Activated CD4-positive, alpha-beta T cell treated with anti-CD3 and anti-CD28 coated beads for 4 hours (primary cell): ENCODE measurements at places on chromosomes 5 and 9.

DNA sequence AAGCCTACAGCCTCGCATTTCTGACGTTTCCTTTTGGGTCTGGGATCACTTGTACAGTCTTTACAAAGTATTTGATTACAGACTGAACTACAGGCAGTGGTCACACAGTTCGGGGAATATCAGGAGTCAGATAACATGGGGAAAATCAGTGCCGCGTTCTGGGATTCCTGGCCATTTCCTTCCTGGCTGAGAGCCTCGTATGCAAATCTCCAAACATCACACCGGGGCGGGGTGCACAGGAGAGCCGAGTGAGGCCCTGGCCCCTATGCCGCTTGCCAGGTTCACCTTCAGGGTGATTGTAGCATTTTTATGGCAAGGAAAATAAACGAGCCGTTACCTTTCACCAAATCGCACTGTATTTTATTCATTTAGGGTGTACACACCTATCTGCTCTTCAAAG is 29.6 kb upstream of the SLC9A3 start:
- DNase-seq, result no peak

GRCh38 chr9:76897804-76898525 is 7.9 kb downstream of the PRUNE2 start:
- no peak for DNase-seq

DNA sequence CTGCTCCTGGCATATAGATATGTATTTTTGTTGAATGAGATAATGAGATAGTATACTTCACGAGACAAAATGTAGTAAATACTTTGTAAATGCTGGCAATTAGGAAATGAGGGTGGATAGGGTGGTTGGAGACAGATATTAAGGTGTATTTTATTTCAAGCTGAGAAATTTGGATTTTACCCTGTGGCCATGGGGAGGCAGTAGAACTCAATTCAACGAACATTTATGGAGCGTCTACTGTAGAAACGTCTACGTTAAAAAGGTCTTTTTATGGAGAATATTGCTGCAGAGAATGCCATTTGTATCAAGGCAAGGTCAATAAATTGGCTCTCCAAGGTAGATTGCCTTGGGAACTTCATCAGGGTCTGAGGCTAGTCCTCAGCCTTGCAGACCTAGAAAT is 21.5 kb upstream of the RALGPS1 start:
- DNase-seq, result no peak

- DNase-seq, result no peak
These were observed 808.4 kb downstream of the CDH18 start for GRCh38 chr5:19179571-19179970.

GRCh38 chr5:55923177-55923771 is 71.5 kb downstream of the IL6ST start:
- no peak for DNase-seq

GRCh38 chr5:32379421-32379820 is 65.1 kb downstream of the ZFR start:
- DNase-seq, result no peak

DNA sequence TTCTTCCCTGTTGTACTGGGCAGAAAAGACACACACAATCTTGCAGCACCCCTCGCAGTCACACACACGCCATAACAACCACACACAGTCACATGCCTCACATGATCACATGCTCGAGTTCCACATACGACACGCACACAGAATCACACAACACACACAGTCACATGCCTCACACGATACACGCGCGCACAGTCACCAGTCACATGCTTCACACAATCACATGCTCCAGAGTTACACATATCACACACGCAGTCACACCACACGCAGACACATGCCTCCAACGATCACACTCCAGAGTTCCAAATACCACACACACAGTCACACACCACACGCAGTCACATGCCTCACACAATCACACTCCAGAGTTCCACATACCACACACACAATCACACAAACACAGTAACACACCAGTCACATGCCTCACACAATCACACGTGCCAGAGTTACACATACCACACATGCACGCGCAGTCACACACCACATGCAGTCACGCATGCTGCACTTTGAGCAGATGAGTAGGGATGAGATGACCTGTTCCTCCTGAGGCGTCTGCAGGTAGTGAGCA is 49.0 kb upstream of the LRRC14B start:
- no peak for DNase-seq

- no peak for DNase-seq
These were observed 15.6 kb upstream of the SPATA24 start for GRCh38 chr5:139419226-139420192.

- DNase-seq, result no peak
These were observed 253.3 kb downstream of the CTNND2 start for GRCh38 chr5:11650936-11651335.

DNA sequence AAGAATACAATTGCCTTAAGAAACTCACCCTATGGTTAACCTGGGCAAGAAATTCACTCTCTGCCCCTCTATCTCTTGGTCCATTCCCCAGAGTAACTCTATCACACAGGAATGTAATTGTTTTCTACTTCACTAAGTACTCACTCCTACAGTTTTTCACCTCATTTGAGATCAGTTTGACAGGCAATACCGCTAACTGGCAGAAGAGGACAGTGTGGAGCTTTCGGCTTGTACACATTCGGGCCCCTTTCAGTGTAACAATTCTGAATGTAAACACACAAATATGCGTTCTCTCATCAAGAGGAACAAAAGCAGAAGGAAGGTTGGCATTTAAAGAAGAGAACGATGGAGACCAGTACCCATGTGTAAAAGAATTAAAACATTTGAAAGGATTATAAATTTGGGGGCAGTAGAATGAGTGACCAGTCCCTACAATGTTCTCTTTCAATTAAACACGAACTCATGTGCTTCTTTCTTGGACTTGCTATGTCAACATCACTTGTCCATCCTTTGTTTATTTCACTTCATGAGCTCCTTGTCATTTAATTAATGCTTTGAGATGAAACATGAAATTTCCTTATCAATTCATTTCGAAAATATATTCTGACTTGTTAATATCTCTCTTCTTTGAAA is 188.5 kb upstream of the GRAMD2B start:
- DNase-seq, result no peak

DNA sequence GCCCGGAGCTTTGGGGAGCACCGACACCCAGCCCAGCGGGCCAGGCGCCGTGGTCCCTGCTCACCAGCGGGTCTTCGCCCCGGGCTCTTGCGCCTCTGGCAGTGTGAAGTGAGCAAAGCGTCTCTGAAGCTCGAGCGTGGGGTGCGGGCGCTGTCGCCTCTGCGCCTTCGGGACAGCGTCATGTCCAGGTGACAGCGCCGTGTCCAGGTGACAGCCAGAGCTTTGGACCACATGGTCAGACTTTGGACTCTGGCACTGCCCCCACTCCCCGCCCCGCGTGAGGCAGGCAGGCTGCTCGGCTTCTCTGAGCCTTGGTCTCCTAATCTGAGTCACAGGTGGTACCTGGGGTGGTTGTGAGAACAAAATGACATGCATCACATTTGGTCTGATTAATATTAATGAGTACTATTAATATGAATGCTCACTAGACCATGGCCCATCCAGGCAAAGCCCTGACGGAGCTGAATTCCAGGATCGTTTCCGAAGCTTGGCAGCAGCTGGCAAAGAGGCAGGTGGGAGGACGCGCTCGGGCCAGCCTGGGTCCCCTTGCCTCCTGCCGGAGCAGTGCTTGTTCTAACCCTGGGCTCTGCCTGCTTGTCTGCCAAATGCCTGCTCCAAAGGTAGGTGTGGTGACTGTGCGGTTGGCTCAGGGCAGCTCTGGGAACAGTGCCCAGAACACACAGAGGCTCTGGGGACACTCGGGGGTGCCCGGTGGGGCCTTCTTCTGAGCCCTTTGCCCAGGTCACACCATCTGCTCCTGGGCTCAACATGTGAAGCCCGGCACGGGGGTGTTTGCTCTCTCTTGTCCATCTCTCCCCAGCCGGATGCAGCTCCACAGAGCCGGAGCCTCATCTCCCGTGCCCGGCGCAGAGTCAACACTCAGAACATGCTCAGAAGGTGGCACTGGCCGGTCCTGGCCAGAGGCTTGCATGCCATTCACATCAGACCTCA is 157.1 kb downstream of the OLFM1 start:
- no peak for DNase-seq

GRCh38 chr5:130335117-130335516 is 430.9 kb downstream of the CHSY3 start:
- no peak for DNase-seq

DNA sequence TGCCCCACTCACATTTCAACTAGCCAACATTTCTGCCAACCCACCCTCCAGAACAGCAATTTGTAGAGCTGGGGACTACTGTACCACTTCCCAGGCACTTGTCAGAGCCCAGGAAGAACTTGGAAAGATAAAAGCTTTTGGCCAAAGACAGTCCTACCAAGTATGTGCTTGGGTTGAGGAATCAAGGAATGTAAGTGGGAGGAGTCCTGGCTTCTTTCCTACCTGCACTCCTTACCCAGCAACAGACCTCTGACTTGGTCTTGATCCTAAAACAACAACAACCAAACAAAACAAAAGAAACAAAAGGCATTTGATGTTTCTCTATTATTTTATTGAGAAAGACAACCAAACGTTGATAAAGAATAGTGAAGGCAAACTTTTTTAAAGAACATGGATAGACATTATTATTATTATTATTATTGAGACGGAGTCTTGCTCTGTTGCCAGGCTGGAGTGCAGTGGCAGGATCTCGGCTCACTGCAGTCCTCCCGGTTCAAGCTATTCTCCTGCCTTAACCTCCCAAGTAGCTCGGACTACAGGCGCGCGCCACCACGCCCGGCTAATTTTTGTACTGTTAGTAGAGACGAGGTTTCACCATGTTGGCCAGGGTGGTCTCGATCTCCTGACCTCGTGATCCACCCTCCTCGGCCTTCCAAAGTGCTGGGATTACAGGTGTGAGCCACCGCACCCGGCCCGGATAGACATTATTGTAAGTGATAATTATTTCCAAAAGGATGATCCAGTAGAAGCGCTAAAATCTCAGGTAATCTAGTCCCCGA is 33.5 kb downstream of the ANXA2R start:
- no peak for DNase-seq

GRCh38 chr5:112413611-112414010 is 5.5 kb downstream of the EPB41L4A start:
- DNase-seq, result no peak

DNA sequence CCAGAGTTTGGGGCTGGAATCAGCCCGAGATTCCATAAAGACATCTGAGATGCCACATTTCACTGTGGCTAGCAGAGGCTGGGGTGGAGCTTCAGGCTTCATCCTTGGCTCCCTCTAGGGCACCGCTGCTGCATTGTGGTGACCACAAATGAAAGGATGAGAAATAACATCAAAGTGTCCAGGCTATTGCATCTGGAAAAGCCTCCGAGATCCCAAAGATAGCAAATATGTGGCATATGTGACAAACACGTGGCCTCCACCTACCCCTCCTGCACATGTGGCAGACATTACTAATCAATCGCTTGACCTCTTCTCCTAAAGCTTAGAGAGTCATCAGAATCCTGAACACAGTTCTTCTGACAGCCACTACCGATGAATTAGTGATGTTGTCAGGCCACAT is 4.5 kb downstream of the SPARC start:
- no peak for DNase-seq

DNA sequence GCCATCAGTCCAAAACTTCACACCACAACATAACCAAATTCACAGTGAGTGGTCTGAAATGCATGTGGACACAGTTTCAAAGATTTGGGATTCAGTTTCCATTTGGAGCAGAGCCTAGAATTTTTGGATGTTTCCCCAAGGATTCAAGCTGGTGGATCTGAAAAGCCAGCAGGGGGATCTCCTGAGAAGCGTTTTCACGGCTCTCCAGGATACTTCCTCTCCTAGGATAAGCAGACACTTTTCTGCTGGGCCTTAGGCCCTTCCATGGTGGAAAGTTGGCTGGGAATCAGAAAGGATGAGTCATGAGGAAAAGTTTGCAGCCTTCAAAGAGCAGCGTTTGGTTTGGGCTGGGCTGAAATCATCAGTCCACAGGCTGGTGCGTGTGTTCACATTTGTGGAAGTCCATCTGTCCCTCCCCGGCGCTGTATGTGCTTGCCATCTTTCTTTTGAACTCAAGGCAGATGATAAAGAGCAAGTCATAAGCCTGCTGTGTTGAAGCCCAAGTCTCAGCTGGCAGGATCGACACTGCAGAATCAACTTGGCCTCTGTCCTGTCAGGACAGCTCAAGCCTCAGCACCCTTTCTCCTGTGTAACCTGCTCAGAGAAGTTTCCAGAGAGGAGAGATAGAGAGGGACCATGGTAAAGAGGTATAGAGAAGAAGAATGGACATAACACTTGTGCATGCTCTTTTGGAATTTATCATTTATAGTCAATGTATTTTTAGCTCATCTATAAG is 152.6 kb upstream of the MSX2 start:
- no peak for DNase-seq

DNA sequence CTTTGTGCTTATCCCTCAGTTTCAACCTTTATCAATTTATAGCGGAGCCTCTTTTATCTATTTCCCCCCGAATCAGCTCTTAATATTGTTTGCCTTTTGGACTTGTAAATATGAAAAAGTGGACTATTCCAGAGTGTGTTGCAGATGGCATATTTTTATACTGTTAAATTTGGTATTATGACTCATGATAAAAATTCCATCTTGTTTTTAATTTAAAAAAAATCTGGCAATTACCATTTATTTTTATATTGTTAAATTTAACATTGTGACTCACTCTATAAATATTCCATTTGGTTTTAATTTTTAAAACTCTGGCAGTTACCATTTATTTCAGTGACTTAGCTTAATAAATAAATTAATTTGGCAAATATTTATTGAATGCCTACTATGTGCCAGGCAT is 37.5 kb downstream of the RBM27 start:
- DNase-seq, result no peak

DNA sequence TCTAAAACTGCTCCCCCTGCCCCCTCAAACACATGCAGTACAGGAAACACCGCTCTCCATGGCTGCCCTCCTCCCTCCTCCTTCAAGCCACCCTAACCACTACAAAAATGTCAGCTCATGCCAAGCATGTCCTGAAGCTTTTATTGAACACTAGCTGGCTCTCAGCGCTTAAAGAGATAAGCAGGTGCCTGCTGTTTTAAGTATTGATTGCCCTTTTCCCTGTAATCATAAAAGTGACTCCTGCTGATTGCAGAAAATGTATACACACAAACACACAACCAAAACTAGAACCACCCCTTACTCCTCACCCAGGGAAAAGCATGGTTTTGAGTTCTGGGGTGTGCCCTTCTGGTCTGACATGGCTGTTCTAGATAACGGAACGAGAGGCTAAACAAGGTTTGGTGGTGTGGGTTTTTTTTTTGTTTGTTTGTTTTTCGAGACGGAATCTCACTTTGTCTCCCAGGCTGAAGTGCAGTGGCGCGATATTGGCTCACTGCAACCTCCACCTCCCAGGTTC is 3.7 kb upstream of the UCK1 start:
- DNase-seq, result no peak

DNA sequence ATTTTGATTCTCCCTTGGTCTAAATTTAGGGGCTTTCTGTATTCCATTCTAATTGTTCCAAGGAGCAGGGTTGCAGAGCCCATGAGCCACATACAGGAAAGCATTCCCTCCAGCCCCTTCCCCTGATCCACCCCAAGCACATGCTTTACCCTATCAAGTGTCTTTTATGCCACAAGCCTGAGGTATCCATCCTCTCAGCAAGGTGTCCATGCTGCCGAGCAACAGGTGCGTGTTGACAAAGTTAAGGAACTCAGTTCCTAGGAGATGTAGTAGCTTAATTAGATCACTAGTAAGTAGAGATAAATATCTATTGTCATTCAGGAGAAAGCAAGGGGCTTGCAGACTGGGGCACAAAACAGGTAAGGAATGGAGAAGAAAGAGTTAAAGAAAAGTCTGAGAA is 57.8 kb downstream of the FEM1C start:
- no peak for DNase-seq

- no peak for DNase-seq
These were observed 402.9 kb downstream of the CYLC2 start for GRCh38 chr9:103397868-103398600.
